ENCODE measurements at places on chromosomes 2 and 18. TPM values are rescaled to one million over a fixed set of nuclear protein-coding genes. Genes with fewer than 3 reads are reported as not detected.
A peak's percentile ranks its signal among the peaks of the same experiment; 100 is the strongest.

GRCh38 chr18:55000529-55000928, 41.3 kb upstream of the CCDC68 start:
- DNase-seq: no peak
- no peak overlapping the region for H3K4me3 ChIP-seq
- H3K27ac ChIP-seq: no peak overlapping the region
- no peaks in the 10 kb centered on the region for H3K4me1 ChIP-seq
- no peaks in the 10 kb centered on the region for H3K36me3 ChIP-seq

GRCh38 chr18:10168477-10168876, 254.7 kb downstream of the VAPA start:
- no peaks in the 10 kb centered on the region for H3K36me3 ChIP-seq
- H3K27ac ChIP-seq: no peak overlapping the region
- no peaks in the 10 kb centered on the region for H3K4me1 ChIP-seq

DNA sequence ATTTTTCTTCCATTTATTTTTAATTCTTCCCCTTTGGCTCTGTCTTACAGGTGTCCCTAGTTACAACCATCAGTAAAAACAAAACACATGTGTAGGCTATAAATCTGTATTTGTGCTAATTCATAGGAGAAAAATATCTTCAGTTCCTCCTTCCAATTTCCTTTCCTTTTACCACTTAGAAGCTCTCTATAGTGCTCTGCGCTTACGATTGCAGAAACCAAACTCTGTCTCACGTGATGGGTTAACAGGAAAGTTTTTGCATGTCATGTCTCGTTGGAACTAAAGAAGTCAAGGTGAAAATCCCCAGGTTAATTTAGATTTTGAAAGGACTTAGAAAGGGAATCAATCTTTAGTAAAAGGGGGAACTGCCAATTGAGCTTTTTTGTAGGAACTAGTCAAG, 1390.5 kb upstream of the ZEB2 start:
- no peak overlapping the region for H3K27ac ChIP-seq
- H3K27me3 ChIP-seq: no peaks in the 10 kb centered on the region
- no peaks in the 10 kb centered on the region for H3K4me1 ChIP-seq
- no peaks in the 10 kb centered on the region for H3K36me3 ChIP-seq

DNA sequence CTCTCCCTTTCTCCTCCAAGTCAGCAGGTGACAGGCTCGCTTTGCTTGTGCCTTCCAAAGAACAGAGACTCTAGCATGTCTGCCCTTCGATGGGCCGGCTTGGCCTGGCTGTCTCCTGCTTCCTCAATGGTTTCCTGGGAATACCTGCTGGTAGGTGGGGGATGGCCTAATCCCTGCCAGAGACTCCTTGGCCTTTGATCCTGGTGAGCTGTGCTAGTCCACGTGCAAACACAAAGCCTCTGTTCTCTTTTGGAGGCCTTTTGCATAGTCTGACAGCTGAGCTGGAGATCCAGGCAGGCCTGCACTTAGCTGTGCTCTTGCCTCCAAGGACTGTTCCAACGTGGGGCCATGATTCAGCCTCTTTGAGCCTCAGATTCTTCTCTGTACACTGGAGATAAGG, 67.6 kb downstream of the ARL4C start:
- no peaks in the 10 kb centered on the region for H3K27me3 ChIP-seq
- no peak overlapping the region for H3K27ac ChIP-seq
- H3K36me3 ChIP-seq: no peaks in the 10 kb centered on the region
- no peak overlapping the region for H3K4me3 ChIP-seq
- H3K4me1 ChIP-seq: peaks cover 61% of the 10 kb centered on the region

- no peaks in the 10 kb centered on the region for H3K27me3 ChIP-seq
- no peak for DNase-seq
- H3K27ac ChIP-seq: no peak overlapping the region
- no peaks in the 10 kb centered on the region for H3K36me3 ChIP-seq
- no peaks in the 10 kb centered on the region for H3K4me1 ChIP-seq
These were observed 108.1 kb upstream of the SLC1A4 start for GRCh38 chr2:64881037-64881492.

GRCh38 chr18:50706199-50706598, 113.6 kb downstream of the MRO start:
- H3K4me3 ChIP-seq: no peak overlapping the region
- H3K27ac ChIP-seq: no peak overlapping the region
- no peaks in the 10 kb centered on the region for H3K27me3 ChIP-seq

GRCh38 chr2:60844105-60844504, 37.3 kb upstream of the REL start:
- H3K36me3 ChIP-seq: no peaks in the 10 kb centered on the region

DNA sequence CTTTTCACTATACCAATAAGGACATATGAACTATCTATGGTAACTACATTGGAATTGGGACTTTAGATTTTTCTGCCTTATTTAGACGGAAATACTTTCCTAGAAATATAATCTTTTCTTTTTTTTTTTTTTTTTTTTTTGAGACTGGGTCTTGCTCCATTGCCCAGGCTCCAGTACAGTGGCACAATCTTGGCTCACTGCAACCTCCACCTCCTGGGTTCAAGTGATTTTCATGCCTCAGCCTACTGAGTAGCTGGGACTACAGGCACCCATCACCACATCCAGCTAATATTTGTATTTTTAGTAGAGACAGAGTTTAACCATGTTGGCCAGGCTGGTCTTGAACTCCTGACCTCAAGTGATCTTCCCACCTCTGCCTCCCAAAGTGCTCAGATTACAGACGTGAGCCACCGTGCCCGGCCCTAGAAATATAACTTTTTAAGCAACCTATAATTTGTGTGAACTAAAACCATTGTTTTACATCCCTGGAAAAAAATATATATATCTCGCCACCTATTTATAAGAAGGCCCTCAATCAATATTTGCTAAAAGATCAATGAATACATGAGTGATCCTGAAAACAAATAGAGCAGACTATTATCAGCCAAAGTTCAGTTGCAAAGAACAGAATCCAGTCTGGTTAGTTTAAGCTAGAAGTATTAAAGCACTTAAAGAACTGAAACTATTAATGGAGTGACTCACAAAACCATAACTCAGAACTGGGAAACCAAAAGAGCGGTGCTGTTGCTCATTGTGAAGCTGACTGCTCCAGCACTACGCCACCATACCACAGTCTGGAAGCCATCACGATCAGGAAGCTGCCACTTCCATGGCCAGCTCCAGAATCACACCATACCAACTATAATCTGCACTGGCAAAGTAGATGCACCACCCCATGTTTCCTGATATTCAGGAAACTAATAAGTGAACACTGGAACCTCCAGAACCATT, 8.4 kb upstream of the HNRNPLL start:
- no peaks in the 10 kb centered on the region for H3K36me3 ChIP-seq
- H3K4me3 ChIP-seq: no peak overlapping the region
- DNase-seq: peak; percentile 40
- no peak overlapping the region for H3K27ac ChIP-seq

DNA sequence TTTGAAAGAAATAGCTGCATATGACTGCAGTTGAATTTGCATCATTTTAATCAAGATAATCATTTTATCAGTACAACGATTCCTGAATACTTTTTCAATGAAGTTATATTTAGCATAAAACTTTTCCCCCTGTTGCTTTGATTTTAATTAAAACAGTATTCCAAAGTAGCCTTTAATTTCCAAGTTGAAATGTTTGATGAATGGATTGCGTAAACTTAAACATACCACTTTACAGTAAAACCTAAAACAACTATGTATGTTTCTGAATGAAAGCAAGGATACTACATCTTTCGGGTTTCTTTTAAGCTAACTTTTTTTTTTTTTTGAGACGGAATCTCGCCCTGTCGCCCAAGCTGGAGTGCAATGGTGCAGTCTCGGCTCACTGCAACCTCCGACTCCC, 1.4 kb downstream of the SPAST start:
- no peak for DNase-seq
- peak overlapping the region; percentile 77 for H3K27ac ChIP-seq
- peaks cover 2% of the 10 kb centered on the region for H3K36me3 ChIP-seq
- H3K4me1 ChIP-seq: peaks cover 24% of the 10 kb centered on the region
- H3K4me3 ChIP-seq: peak overlapping the region; percentile 96

GRCh38 chr2:238139196-238140039, 950 bp downstream of the KLHL30 start:
- H3K27ac ChIP-seq: no peak overlapping the region
- no peak overlapping the region for H3K4me3 ChIP-seq
- H3K27me3 ChIP-seq: no peaks in the 10 kb centered on the region
- DNase-seq: peak; percentile 22
- no peaks in the 10 kb centered on the region for H3K36me3 ChIP-seq

- DNase-seq: no peak
- H3K4me1 ChIP-seq: peaks cover 15% of the 10 kb centered on the region
- no peak overlapping the region for H3K4me3 ChIP-seq
- no peak overlapping the region for H3K27ac ChIP-seq
- peaks cover 60% of the 10 kb centered on the region for H3K27me3 ChIP-seq
These were observed 316 bp downstream of the GRP start for GRCh38 chr18:59220164-59220783.

DNA sequence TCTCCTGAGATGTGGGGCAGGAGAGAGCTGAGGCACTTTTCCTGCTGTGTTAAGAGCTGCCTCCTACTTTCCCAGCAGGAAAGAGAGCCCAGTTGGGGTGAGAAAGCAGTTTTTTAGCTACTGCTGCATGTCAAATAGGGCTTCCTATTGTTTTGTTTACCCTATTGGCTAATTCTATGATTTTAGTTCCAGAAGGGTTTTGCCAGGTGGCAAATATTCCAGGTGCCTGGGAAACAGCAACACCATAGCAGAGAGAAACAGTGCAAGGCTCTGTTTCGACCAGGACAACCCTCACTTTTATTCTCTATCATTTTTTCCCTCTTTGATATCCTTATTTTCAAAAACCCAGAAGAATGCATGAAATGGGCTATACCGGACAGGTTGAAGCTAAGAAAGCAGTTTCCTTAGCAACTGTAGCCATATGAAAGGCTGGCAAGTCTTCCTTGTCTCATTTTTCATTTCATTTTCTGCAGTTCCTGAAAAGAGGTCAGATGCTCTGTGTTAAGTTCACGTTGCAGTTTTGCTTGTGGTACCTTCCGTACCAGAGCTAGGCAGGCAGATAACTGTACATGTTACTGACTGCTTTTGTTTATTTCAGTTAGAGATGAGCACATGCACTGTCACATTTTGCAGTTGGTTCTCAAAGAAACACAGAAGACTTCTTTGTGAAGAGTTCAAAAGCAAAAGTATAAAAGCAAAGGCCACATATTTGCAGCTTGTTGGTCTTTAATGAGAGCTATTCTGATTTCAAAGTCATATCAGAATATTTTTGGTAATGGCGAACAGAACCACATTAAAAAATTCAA, 84.8 kb downstream of the AQP4 start:
- DNase-seq: no peak
- no peaks in the 10 kb centered on the region for H3K4me1 ChIP-seq
- H3K4me3 ChIP-seq: no peak overlapping the region
- no peak overlapping the region for H3K27ac ChIP-seq
- H3K27me3 ChIP-seq: no peaks in the 10 kb centered on the region

DNA sequence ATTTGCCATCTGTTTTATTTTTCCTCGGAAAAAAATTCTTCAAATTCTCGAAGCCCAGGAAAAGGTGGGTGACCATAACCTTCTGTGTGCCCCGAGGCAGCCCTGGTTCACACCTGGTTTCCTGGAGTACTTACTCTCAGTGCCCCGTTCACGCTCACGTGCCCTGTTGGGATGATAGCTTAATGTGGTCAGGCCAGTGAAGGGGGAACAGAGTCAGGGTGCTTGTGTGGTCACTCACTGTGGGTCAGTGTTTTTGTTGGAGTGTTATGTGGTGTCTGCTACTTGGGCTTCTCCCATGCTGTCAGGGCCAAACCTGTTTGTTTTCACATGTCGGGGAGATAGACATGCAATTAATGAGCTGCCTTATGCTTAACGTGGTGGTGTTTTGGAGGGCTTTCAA, 78.1 kb downstream of the MAP4K4 start:
- H3K27ac ChIP-seq: no peak overlapping the region
- peaks cover 88% of the 10 kb centered on the region for H3K4me1 ChIP-seq
- H3K36me3 ChIP-seq: no peaks in the 10 kb centered on the region

DNA sequence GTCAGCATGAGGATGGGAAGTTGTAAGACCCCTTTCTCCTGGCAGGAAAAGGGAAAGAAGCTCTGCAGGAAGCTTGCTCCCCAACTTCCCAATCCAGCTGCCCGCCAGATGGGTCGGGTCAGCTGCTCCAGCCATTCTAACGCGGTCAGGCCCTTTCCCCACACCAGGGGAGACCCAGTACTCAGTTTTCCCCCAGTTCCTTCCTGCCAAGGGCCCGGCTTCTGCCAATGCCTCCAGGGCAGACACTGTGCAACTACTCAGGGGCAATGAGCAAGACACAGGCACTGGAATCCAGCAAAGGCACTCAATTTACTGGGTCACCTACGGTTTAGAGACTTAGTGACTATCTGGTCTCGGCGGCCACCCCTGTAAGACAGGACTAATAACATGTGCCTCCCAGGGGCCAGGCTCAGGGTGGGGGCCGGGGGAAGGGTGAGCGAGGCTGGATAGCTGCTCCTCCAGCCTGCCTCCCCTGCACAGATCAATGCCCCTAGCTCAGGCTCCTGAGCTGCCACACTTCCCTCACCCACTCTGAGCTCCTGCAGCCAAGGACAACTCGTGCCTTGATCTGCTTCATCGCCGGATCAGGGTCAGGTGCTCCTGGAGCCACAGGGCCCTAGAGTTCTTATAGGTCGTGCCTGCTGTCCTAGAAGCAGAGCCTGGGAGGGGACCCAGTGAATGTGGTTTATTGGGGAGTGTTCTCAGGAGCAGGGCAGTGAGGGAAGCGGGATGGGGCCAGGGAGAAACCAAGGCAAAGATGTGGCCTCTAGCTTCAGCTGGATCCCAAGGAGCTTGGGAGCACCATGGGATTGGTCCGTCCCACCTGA, 171.1 kb downstream of the ZFP36L2 start:
- no peaks in the 10 kb centered on the region for H3K27me3 ChIP-seq
- H3K4me3 ChIP-seq: no peak overlapping the region
- H3K4me1 ChIP-seq: peaks cover 42% of the 10 kb centered on the region
- DNase-seq: no peak

DNA sequence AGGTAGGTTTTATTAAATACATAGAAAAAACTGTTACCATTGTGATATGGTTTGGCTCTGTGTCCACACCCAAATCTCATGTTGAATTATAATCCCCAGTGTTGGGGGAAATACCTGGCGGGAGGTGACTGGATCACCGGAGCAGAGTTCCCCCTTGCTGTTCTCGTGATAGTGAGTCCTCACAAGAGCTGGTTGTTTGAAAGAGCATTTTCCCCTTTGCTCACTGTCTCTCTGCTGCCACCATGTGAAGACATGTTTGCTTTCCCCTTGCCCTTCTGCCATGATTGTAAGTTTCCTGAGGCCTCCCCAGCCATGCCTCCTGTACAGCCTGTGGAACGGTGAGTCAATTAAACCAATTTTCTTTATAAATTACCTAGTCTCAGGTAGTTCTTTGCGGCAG, 352.7 kb upstream of the SLC39A10 start:
- no peak overlapping the region for H3K4me3 ChIP-seq
- H3K36me3 ChIP-seq: no peaks in the 10 kb centered on the region
- H3K27ac ChIP-seq: no peak overlapping the region
- H3K27me3 ChIP-seq: no peaks in the 10 kb centered on the region

GRCh38 chr18:54606835-54607212, 15.8 kb downstream of the DYNAP start:
- no peak overlapping the region for H3K27ac ChIP-seq
- DNase-seq: no peak
- H3K4me3 ChIP-seq: no peak overlapping the region

Gene STRADB
- 17.6 TPM for total RNA-seq

Gene KCNF1
- not detected for total RNA-seq

Gene TANK
- total RNA-seq: 48.6 TPM

Gene ONECUT2
- total RNA-seq: not detected

All from activated naive CD4-positive, alpha-beta T cell treated with anti-CD3 and anti-CD28 coated beads for 36 hours (primary cell).